ENCODE measurements at places on chromosomes 16 and 17.

DNA sequence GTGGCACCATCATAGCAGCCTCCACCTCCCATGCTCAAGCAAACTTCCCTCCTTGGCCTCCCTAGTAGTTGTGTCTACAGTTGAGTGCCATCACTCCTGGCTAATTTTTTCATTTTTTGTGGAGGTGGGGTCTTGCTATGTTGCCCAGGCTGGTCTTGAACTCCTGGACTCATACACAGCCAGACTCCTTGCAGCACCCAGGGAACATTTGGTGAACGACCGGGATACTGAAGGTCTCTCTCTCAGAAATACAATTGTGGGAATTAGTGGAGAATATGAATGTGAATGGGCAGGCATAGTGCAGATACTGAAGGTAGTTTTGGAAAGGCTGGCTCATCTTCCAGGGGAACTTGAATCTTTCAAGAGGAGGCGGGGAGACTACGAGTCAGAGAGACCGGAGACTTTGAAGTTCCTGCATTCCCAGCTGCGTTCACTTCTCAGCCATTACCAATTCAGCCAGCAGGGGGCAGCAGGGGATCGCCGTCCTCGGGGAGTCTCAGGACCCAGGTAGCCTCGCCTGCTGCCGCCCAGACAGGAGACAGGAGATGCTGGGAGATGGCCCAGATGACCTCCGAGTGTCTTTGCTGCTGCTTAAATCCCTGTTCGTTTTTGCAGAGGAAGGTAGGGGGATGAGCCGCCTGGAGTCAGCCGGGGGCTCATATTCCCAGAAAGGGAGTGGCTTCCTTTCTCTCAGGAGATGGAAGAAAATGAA is 68.6 kb downstream of the HAPSTR1 start:
- peak; percentile 66 for DNase-seq

DNA sequence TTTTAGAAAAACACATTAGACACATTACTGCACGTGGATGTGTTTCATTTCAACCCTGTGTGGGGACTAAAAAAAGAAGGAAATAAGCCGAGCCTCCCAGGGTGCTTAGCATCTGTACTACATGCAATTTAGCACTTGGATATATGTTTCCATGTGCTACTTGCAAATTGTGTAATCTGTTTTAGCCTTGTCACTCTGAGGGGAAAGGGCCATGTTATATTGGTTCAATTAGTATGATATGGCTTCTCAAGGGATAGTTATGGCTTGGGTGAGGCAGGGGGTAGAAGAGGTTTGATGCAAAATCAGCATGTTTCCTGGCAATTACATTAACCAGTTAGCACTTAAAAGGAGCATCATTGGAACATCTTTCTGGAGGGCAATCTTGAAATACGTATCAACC is 353.5 kb upstream of the GOT2 start:
- DNase-seq: no peak

DNA sequence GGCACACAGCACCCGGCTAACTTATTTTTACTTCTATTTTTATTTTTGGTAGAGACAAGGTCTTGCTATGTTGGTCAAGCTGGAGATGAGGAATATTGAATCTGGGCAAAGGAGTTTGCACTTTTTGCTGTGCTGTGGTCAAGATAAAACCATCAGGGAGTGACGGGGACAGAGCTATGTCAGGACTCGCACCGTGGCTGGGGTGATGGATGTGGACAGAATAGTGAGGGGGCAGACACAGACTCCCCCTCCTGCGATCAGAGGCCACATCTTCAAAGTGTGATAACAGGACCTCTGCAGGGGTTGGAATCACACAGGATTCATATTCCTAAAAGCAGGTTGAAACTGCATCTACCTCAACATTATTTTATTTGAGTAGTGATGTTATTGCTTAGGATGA is 25.6 kb downstream of the IL21R start:
- no peak for DNase-seq

DNA sequence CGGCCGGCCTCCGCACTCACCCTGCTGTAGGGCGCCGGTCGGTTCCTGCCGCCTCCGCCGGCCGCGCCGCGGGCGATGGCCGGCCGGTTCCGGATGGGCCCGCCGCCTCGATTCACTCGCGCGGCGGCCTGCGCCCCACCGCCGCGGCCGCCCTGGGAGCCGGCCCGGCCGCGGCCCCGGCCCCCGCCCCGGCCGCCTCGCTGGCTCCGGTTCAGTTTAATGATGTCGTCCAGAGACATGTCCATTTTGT is 158 bp downstream of the ALYREF start:
- no peak for DNase-seq

- DNase-seq: peak; percentile 80
These were observed 480.1 kb downstream of the SOX9 start for GRCh38 chr17:72600934-72601333.

DNA sequence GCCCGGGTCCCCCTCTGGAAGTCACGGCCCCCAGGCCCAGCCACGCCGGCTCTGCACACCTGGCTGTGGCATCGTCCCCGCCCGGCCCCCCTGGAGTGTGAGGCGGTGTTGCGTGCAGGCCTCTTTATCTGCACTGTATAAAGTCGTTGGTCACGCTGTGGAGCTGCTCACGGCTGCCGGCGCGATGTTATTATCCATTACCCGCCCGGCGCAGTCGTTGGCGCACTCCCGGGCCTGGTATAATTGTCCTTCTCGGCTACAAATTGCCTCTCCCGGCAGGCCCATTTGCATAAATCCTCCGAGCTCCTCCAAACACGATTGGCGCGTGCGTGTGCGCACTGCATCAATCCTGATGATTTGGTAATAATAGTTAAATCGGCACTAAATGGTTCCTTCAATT is 57.8 kb downstream of the BAHCC1 start:
- DNase-seq: no peak

DNA sequence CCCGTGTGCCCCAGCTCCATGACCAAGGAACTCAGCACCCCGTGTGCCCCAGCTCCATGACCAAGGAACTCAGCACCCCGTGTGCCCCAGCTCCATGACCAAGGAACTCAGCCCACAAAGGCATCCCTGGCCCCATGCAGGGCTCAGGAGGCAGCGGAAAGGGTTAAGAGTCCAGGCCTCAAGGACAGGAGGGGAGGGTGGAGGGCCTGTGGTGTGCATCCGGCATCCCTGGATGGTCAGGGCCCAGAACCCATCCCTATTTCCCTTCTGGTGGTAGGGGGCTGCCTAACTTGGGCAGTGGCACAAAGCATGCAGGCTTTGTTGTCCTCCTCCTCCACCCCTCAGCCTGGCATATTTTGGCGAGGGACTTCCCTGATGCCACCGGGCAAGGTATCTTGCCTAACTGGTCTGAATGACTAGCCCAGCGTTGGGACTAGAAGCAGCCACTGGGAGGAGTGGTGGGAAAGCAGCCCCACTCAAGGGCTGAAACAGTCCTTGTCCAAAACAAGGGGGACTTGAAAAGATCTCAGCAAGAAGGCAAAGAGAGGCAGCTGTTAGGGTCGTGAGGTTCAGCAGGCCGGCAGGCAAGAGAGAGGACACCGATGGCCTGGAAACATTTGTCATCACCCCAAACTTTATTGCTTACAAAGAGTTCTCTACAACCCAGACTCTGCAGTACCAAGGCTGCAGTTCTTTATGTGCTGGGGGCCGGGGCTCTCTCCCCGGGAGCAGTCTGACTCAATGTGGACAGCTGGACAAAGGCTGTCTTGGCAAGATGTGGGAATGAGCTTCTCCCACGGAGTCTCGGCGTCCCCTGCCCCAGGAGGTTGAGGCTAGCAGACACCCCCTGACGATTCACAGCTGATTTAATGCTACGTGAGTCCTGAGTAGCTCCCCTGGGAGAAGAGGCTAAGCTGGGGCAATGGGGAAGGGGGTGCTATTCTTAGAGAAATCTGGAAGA is 902 bp upstream of the SPATA32 start:
- DNase-seq: peak; percentile 73

- DNase-seq: peak; percentile 45
These were observed 39.5 kb downstream of the DYNLRB2 start for GRCh38 chr16:80580109-80580832.

DNA sequence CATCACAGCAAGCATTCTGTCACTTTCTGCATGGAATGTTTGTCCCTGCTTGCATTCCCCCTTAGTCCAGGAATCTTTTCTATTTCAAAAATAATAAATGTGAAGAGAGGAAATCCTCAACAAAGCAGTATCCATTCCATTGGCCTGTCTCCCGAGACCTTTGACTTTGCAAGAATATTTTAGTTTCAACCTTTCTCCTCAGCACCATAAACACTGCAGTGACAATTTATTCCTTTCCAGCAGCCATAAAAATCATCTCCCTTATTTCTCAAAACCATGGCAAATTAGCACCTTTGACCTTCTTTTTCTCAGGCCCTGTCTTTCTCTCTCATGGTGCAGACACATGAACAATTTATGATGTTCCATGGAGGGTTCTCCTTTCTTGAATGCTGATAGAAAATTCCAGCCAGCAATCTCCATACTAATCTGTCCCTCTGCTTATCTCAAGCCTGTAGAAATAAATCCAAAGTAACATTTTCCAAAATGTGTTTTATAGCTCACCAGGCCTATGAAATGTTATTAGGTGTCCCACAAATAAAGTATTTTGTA is 352.1 kb upstream of the CCL2 start:
- no peak for DNase-seq

- DNase-seq: no peak
These were observed 51.5 kb downstream of the GNAO1 start for GRCh38 chr16:56242740-56243139.

- peak; percentile 15 for DNase-seq
These were observed 15.4 kb downstream of the SMTNL2 start for GRCh38 chr17:4599505-4600281.

GRCh38 chr17:2776589-2777241 is 19.5 kb upstream of the RAP1GAP2 start:
- no peak for DNase-seq

DNA sequence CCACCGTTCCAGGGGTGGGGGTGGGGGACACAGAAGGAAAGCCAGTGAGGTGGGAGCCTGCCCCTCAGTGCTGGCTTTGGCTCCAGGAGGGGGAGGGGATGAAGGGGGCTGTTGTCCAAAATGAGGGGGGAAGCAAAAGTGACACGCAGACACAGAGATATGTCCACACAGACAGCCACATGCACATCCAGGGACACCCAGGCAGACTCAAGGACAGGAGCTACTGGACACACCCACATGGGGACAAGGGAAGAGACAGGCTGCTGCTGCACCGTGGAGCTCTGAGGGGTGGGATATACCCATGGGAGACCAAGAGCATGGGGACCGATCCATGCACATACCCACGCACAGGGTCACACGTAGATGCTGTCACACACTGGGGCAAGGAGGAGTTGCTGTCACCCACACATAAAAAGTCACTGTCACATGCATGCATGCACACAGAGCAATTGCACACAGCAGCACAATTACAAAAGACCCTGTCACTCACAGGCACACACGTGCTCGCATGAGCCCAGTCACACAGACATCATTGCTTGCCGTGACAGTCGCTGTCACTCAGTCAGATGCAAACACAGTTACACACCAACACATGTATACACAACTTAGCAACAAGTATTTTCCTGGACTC is 1.3 kb downstream of the THRA start:
- no peak for DNase-seq

GRCh38 chr17:82718986-82719685 is 2.6 kb downstream of the FN3KRP start:
- DNase-seq: no peak

GRCh38 chr16:48126801-48127644 is 28.8 kb downstream of the ABCC12 start:
- DNase-seq: peak; percentile 98

- peak; percentile 49 for DNase-seq
These were observed 65.6 kb downstream of the XYLT1 start for GRCh38 chr16:17404941-17405689.

DNA sequence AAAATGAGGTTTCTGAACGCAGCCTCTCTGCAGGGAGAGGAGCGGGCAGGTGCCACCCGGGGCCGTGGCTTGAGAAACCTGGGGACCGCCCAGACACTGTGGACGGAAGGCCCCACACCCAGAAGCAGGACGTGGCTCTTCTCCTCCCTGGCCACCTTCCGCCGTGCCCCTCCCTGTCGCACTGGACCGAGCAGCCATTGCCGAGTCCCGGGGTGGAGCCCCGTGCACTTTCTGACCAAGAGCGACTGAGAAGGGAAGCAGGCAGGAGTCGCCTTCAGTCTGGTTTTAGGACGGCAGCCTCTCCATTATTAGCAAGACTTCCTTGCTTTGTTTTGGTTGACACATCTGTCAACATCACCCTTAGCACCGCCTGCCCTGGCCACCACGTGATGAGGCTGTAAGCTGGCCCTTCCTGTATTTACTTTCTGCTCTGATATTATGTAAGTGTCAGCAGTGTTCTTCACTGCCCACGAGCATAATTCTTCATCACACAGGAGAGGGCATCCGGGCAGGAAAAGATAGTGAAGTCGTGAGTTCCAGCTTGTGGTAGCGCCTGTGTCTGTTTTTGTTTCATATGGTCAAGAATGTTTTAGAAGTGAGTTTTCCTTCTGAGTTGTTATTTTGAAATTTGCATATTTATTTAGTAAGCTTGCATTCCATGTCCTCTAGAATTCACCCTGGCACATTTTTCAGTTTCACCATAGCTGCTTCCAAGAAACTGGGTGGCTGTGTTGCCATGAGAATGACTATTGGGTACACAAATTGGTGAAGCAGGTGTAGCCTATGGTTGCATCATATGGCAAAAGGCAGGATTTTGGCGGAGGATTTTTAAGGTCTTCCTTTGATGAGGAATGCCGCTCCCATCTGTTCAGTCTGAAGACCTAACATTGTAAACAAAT is 1.0 kb downstream of the HERPUD1 start:
- DNase-seq: peak; percentile 69

DNA sequence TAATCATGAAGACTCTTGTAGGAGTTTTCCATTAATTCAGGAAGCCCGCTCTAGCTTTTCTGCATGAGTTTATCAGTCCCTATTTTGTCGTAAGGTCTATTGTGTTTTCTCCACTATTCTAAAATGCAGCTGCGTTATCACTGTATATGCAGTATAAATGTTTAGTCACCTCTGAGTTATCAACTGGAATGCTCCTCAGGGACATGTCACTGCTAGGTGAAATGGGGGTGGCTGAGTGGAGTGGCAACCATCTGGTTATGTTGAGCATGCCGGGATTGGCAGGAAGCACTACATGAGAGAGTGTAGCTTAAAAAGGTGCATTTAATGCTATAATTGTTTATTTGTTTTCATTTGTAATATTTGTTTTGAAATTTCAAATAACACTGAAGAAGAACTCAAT is 285.2 kb upstream of the ELAC2 start:
- DNase-seq: no peak

DNA sequence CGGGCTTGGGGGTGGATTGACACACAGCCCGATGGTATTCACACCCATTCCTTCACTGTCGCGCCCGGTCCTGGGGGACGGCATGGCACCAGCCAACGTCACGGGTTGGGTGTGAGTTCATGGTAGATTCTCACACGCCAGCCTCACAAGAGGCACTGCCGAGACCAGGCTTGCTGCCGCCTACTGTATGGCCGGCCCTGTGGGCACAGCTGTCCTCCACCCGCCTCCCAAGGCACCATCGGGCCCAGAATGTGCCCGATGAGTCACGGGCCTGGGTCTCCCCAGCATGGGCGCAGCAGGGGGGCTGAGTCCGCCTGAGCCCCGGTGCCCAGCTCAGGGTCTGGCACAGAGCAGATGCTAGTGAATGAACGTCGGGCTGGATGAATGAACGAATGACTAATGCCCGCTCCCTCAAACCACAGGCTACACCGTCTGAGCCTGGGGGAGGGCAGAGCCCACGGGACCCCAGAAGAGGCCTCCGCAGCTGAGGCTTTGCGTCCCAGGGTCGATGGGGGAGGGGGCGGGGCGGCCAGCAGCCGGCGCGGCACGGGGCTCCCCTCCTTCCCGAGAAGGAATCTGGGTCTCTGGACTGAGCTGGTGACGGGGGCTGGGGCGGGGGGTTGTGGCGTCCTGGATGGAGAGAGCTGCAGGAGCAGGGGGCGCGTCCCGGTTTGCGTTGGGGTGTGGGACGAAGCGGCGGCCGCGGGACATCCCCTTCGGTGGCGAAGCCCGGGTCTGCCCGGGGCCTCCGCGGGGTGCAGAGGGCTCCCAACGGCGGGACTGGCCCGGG is 829 bp downstream of the PITPNM3 start:
- DNase-seq: peak; percentile 39
